Brain pericyte (primary cell): ENCODE measurements at places on chromosomes 13 and 19.

GRCh38 chr19:13961826-13962698 lies 9.8 kb downstream of the DCAF15 start:
- DNase-seq: no peak

GRCh38 chr13:103614761-103615160 lies 548.5 kb upstream of the SLC10A2 start:
- DNase-seq: no peak

DNA sequence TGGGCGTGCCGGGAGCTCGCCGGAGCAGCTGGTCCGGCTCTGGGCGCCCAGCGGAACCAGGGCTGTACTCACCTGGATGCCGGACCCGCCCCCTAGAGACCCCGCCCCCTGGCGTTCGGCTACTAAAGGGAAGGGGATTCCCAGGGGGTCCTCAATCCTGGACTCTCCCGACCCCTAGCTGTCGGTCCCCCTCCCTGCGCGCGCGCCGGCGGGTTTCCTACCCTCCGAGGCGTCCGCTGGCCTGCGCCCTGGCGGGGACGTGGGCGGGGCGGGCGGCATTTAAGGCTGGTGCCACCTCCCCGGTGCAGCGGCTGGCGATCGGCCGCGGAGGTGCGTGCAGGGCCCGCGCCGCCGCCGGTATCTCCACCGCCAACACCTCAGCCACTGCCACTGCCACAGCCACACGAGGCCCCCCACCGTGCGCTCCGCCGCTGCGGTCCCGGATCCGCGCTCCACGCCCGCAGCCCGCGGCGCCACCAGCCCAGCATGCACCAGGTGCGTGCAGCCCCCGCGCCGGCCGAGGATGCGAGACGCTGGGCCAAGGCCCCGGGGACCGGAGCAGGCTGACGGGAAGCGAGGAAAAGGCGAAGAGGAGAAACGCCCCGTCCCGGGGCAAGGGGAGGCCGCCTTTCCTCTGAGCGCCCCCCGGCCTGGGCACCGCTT lies at the start of gene ATP12A:
Gene ATP12A (plus strand): TSS at position 151 of the 663 bp plus-strand sequence. CDS start 336 bp downstream, at position 487.
- DNase-seq: no peak

DNA sequence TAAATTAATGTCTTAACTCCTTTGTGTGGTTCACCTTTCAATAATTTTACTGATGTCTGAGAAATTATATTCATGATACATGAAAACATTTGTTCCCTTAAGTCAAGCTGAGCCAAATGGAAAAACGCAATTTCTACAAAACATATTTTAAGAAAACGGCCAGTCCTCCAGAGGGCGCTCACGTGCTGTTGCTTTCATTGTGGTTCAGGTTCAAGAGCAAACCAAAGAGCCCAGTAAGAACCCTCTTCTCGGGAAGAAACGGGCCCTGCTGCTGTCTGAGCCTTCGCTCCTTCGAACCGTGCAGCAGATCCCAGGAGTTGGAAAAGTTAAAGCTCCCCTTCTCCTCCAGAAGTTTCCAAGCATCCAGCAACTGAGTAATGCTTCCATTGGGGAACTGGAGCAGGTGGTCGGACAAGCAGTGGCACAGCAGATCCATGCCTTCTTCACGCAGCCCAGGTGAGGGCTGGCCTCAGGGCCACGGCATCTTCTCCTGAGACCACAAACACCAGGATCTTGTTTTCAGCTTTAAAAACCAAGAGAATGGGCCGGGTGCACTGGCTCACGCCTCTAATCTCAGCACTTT lies 4.3 kb downstream of the FAAP24 start:
- DNase-seq: no peak

DNA sequence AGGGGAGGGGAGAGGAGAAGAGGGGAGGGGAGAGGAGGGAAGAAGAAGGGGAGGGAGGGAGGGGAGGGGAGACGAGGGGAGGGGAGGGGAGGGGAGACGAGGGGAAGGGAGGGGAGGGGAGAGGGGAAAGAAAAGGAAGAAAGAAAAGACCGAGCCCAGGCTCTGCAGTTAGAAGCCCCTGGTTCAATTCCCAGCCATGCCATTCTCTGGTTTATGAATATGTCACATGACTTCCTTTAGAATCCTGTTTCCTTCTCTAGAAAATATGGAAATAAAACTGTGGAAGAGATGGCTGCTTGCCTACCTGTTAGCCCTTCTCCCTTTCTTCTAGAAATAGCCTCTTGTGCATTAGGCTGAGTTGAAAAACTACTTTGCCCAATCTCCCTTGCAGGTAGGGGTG lies 14.3 kb downstream of the TNNT1 start:
- no peak for DNase-seq

GRCh38 chr19:13001166-13001501 lies 5.9 kb downstream of the NFIX start:
- no peak for DNase-seq
